Stimulated activated naive CD8-positive, alpha-beta T cell treated with anti-CD3 and anti-CD28 coated beads, Interleukin-15, Interleukin-2, amounts not matched to agents 100 U/mL and 50 U/mL, for 24 hours (primary cell): ENCODE measurements at places on chromosomes 1 and 21.

DNA sequence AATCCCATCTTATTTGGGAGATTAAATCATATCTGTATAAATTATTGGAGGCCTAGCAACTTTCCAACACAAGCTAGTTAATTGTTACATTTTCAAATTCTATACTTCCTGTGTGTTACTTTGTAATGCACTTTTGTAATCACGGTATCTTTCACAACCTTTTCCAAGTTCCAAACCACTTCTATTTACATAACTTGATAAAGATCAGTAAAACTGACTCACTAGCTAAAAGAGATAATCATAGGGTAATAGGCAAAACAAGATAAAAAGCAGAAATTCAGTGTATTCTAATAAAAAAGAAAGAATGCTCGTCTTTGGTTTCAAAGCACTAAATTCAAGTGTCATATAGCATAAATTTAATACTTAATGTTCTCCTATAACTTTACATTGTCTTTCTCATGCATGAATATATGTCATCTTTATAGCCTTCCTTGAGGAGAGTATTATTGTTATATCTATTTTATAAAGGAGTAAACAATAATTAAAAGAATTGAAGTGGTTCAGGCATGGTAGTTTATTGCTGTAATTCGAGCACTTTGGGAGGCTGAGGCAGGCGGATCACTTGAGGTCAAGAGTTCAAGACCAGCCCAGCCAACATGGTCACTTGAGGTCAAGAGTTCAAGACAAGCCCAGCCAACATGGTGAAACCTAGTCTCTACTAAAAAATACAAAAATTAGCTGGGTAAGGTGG is 66.4 kb downstream of the RGS13 start:
- no peak for DNase-seq

DNA sequence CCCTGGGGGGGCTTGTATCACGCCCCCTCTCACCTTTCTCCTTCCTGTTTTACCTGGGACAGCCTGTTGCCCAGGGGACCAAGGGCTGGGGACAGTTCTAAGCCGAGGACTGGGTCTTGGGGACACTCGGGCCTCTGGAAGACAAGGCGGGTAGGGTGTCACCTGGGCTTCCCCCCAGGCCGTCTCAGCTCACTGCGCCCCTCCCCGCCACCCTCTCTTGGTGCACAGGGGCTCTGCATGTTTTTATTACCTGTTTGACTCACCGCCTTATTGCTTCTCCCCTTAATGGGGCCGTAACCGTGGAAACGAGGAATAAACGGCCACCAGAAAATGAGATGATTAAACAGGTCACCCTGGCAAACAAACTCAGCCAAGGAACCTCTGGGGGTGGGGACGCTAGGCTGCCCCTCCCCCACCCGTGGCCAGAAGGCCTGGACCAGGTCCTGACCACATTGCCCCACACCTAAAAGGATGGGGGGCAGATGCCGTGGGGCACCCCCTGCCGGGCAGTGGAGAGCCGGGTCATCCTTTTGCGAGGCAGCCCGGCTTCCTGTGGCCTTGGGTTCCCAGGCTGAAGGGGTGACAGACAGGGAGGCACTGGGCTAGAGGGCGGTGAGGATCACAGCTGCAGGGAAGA is 109.9 kb downstream of the CASZ1 start:
- no peak for DNase-seq

- DNase-seq = no peak
These were observed 58.4 kb upstream of the RBM15 start for GRCh38 chr1:110280804-110281203.

GRCh38 chr21:15285556-15285955 is 220.8 kb upstream of the NRIP1 start:
- no peak for DNase-seq

DNA sequence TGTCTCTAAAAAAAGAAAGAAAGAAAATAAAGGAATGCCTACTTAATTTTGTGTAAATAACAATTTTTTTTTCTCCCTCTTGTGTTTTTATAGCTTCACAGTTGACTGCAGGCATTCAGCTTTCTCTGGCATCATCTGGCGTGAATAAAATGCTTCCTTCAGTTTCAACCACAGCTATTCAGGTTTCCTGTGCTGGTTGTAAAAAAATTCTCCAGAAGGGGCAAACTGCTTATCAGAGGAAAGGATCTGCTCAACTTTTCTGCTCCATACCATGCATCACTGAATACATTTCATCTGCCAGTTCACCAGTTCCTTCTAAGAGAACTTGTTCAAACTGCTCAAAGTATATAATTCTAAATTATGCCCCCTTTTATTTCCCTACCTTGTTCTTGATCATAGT is 18.0 kb downstream of the ZMYM1 start:
- DNase-seq = no peak
